CD4-positive, alpha-beta T cell treated with Interleukin-17A for 1 hour (primary cell): ENCODE measurements at places on chromosomes 7 and 10.

GRCh38 chr7:55131142-55131929 lies 112.5 kb downstream of the EGFR start:
- DNase-seq, result no peak

DNA sequence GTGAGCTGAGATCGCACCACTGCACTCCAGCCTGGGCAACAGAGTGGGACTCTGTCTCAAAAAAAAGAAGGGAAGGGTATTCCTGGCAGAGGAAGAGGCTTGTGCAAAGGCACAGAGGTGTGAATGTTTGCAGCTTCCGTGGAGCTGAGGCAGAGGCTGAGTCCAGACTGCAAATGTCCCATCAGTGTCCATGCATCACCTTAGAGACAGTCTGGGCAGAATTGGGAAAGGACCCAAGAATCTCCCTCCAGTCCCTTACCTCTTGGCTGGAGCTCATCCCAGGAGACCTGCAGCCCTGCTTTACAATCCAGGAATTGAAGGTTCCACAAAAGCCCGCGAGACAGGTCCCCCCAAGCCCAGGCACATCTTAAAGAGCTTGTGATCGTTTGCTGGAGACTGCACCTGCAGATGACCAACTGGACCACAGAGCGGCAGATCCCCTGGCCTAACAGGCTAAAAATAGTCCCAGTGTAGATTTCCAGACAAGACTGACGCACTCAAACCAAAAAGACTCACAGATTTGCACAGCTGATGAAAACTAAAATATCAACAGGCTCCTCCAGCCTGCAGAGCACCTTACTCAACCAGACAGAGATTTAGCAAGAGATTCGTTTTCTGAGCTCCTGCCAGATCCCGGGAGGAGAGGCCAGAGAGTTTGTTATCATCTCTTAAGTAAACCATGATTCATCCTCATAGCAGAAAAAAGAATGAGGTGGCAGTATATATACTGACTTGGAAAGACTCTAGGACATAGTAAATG lies 22.9 kb upstream of the NANOS1 start:
- no peak for DNase-seq

DNA sequence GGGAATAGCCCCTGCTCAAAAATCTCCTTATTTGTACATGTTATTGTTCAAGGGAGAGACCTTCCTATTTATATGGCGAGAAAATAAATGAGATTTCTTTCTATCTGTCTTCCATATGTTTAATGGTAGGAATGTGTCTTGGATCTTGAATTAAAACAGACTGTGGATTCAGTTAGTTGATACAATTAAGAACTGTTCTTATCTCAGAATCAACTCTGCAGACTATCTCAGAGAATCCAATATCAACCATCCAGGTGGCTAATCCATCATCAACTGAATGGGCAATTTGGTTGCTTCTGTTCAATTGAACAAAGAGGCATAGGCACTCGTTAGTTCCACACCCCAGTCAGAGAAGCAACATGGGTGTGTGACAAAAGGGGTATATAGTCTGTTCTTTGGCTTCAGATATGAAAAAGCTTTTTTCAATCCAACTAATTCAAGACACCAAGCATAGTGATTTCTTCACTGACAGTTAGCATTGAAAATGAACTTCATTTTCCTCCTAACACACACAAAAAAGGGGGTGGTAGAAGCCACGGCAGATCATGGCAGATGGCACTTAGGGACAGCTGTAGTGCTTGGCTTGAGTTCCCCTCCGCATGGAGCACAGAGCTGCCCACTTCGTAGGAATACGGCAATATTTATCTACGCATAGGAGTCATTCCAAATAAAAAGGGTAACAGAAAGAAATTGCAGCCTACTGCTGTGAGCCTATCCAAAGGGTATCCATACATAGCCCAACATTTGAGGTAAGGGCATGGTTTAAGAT lies 135.9 kb downstream of the KIAA1217 start:
- no peak for DNase-seq

- no peak for DNase-seq
Observed at GRCh38 chr7:157771-158625, 34.4 kb upstream of the FAM20C start.

GRCh38 chr10:102588875-102589274 lies 55.4 kb upstream of the TRIM8 start:
- DNase-seq, result no peak

GRCh38 chr10:62426086-62426485 lies 51.9 kb downstream of the ZNF365 start:
- no peak for DNase-seq

DNA sequence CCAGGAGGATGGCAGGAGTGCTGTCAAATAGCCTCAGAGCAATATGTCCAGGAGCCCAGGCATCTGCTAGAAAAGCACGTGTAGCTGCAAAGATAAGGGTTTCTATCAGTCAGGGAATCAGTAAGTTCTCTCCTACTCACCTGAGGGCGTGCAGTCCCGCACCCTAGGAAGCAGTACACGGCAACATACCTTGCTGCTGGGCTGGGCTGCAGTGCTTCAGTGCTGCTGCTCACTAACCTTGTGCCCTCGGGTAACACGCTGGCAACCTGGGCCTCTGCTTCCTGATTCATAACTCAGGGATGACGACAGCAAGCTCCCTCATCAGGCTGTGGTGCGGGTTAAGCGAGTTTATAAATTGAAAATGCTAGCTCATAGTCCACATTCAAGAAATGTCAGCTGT lies 29.5 kb upstream of the CCNY start:
- no peak for DNase-seq

DNA sequence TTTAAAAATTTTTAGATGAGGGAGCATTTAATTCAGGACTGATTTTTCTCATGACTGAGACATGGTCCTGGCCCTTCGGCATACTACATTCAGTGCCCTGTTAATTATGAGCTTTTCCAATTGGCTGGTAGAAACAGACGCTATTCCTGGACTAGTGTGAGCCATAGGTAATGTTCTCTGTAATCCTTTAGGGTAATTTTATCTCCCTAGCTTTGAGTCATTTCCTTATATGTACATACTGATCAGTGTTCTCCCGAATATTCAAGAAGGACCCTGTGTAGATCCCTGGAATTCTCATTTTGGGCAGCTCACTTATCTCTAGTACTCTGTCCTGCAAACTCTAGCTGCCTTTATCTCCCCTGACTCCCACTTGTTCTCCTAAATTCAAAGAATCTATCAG lies 92.6 kb upstream of the NPY start:
- DNase-seq, result no peak

DNA sequence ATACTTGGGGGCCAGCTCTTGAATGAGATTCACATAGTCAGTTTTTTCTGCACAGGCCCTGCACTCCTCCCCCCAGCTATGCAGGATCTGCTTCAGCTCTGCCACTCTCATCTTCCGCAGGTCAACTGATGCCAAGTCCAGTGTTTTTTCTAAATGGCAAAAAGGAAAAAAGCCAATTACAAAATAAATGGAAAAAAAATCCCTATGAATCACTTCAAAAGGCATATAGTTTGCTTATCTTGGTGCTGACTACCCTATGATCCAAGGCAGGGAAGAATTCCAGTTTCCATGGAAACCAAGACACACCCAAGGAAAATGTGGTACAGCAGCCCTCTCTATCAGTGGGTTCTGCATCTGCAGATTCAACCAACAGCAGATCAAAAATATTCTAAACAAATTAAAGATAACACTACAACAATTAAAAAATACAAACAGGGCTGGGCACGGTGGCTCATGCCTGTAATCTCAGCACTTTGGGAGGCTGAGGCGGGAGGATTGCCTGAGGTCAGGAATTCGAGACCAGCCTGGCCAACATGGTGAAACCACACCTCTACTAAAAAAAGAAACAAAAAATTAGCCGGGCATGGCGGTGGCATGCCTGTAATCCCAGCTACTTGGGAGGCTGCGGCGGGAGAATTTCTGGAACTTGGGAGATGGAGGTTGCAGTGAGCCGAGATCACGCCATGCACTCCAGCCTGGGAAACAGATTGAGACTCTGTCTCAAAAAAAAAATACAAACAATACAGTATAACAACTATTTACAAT lies 17.6 kb downstream of the CDNF start:
- no peak for DNase-seq

DNA sequence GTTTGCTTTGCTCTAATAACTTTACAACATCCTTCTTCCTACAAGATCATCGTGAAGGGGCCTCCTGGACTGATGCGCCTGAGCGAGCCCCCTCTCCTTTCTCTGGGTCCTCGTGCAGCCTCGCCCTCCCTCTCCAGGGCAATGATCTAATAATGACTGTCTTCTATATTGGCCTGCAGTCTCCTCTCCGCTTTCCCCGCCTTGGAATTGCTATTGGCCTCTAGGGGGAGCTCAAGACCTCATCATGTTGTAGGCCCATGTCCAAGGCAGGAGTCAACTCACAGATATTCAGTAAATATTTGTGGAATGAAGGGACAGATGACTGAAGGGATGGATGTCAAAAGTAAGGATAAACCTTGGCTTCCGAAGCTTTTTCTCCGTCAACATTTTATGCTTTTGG lies 1180.3 kb downstream of the TYW1 start:
- DNase-seq, result no peak
